ENCODE measurements at places on chromosomes 7 and 10.
A peak's percentile ranks its signal among the peaks of the same experiment; 100 is the strongest.

GRCh38 chr7:117019287-117019686 lies 66.0 kb downstream of the ST7 start:
- no peak for DNase-seq

DNA sequence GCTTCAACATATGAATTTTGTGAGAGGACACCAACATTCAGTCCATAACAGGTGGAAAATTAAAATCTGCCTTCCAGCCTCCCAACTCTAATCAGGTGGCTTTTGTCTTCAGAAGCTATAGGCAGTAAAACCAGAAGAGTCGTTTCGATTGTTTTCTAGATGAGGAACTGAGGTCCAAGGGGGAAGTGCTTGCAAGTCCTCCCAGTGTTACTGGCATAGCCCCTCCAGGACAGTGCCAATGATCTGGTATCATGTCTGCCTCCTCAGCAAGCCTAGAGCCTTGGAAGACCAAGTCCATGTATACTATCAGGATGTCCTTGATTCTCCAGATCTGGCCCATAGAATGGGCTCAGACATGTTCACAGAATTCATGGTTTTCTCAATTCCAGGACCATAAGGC lies 16.9 kb downstream of the CYP26A1 start:
- DNase-seq, result no peak

DNA sequence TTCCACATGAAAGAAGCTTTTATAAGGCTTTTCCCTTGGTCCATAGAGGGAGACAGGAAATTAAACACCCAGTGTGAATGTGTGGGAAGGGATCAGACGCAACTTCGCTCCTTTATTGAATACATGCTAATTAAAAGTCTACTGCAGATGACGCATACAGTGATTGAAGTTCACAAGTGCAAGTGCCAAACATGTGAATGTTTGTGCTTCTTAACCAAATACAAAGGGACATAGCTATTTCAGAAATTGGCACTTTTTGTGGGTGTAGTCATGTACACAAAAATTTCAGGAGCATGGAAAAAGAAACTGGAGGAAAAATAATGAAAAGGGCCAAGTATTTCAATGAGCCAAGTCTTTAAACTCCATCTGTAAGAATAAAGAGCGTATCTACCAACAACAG lies 283.7 kb downstream of the SKAP2 start:
- no peak for DNase-seq

DNA sequence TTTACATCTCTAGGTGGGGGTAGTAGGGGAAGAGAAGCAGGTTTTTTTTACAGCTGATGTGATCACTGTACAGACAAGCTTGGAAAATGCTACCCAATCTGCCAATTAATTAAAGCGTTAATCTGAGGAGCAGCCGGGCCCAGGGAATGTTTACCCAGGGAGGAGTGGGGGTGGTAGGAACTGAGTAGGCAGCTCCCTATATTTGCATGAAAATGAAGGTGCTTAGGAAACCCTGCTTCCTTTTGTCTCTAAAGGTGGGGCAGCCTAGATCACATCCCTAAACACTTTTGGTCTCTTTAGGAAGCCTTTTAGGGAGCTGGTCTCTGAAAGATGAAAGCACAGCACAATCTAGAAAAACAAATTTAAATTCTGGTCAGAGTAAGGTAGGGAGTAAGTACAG lies 53.0 kb upstream of the NFKB2 start:
- no peak for DNase-seq

GRCh38 chr7:30968747-30969603 lies 5.2 kb downstream of the GHRHR start:
- DNase-seq, result no peak

GRCh38 chr7:44808914-44809393 lies 12.5 kb downstream of the PPIA start:
- no peak for DNase-seq

GRCh38 chr7:157936976-157937375 lies 600.2 kb downstream of the DNAJB6 start:
- no peak for DNase-seq

- peak; percentile 48 for DNase-seq
Observed at GRCh38 chr10:70132098-70133029, at the start of gene AIFM2. TSS of gene AIFM2 (minus strand) at chr10:70132825. CDS start at chr10:70124084, 8,741 bp downstream.

GRCh38 chr10:11610826-11611247 lies 613 bp downstream of the USP6NL start:
- DNase-seq, result peak; percentile 26

DNA sequence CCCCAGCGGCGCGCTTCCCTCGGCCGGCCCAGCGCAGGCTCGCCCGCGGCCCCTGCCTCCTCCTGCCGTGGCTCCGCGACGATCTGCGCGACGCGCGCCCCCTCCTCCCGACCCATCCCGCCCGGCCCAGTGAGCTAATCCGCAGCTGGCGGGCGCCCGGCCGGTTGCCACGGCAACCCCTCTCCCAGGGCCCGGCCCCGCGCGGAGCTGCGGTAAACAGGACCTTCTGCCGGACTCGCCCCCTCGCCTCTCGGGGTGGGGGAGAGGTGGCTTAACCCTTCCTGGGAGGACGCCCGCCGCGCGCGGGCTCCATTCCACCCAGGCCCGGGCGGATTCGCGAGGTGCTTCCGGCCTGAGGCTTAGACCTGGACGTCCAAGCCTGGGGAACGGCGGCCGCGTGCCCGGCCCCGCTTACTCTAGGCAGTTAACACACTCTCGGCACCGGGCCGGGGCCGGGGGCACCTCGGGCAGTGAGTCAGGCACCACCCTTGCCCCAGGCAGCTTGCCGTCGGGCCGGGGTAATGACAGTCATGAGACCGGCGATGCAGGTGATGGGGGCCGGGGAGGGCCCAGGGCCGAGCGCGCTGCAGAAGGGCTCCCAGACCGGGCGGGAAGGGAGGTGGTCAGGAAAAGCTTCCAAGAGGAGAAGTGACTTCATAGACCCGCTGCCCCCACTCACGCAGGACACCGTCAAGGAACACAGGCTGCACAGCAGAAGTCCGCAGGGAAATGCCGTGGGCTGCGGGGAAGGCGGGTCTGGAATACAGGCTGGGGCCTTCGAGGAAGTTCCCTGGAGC lies at the start of gene DENND2A:
Gene DENND2A (minus strand): TSS at position 87 of the 797 bp plus-strand sequence. CDS start 38,416 bp downstream, outside the sequence.
- DNase-seq, result no peak

DNA sequence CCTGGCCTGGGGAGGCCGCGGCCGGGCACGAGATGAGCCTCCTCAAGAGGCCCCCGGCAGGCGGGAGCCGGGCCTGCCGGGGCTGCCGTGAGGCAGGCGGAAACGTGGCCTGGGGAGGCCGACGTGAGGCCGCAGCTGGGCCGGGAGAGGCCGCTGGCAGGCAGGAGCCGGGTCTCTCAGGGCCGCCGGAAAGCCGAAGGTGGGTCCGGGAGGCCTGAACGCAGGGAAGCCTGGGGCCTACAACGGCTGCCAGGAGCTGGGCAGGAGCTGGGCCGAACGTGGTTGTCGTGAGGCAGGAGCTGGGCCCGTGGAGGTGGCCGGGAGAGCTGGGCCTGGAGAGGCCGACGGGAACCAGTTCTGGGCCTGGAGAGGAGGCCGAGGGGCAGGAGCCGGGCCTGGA lies 171.9 kb downstream of the TPST1 start:
- DNase-seq, result no peak

DNA sequence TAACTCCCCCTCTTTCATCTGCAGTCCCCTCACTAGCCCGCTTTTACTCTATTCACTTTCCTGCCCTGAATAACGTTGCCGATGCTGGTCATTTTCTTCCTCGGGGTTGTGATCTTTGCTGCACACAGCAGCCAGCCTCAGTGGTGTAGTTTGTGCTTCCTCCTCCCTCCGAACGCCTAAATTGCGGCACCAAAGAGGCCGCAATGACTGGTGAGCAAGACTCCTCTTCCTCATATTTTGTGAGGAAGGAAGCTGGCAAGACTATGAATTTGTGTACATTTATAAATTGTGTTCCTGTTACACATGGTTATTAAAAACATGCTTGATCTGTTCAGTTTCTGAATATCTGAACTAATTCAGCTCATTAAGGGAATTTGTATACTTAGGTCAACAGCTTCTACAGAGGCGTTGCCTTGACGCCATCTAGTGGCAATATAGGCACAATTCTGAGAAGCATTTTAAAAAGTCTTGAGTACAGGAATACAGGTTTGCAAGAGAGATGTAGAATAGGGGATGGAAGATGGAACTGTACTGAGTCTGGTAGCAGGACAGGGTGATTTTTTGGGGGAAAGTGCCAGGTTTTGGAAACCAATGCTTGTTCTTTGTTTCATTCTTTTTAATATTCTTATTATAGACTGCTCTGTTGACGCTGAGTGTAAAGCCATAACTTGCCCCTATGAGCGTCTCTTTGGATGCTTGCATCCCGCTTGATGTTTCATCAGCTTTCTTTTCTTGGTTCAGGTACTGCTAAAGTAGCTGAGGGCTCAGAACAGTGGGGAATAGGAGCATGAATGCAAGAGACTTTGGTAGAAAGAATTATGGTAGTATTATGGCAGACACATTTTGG lies 4.1 kb upstream of the TAS2R5 start:
- peak; percentile 18 for DNase-seq

GRCh38 chr10:97861924-97862323 lies 12.3 kb downstream of the GOLGA7B start:
- DNase-seq, result no peak

Measured in stimulated activated CD4-positive, alpha-beta T cell treated with anti-CD3 and anti-CD28 coated beads, Interleukin-2, amount 100 ng/mL, for 24 hours (primary cell).